ENCODE measurements at places on chromosomes 2 and 18.

- DNase-seq = no peak
These were observed 216.1 kb upstream of the FSIP2 start for GRCh38 chr2:185522472-185522871.

DNA sequence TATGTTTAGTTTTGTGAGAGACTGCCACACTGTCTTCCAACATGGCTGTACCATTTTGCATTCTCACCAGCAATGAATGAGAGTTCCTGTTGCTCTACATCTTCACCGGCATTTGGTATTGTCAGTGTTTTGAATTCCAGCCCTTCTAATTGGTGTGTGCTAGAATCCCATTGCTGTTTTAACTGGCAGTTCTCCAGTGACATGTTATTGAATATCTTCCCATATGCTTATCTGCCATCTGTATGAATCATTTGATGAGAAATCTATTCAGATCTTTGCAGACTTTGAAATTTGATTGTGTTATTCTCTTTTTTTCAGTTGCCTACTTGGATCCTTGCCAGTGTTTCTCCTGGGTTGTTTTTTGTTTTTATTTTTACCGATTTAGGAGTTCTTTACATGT is 99.0 kb downstream of the SNTG2 start:
- DNase-seq = peak; percentile 83

DNA sequence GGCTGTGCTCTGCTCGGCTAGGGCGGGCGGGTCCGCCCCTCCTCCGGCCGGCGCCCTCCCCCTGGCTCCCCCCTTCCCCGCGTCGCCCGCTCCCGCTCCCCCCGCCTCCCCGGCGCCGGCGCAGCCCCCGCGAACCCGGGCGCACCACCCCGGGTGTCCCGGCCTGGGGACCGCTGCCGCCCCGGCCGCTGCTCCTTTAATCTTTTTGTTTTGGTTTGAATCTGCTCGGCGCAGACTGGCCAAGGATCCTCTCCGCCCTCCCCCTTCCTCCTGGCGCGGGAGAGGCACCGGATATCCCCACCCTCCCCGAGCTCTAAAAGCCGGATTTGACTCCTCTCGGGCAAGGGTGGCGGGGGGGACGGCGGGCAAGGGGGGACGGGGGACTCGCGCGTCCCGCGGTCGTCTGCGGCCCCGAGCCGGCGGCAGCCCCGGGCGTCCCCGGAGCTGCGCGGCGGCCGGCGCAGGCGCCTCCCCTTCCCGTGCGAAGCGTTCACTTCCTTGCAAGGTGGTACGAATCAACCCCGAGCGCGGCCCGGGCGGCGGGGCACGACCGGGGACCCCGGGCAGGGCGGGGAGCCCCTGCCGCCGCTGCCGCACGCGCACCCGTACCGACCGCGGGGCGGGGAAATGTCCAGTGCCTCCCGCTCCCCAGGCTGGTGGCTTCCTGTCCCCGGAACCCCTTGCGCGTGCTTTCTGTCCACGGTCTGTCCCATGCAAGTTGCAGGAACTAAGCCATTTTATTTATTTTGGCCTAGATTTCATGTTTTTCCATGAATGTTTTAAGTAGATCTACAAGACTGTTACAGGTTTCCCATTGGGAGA is at the start of gene PTGR3:
Gene PTGR3 (minus strand): TSS at position 11 of the 822 bp plus-strand sequence. CDS start 81 bp downstream, outside the sequence.
- DNase-seq = peak; percentile 90

GRCh38 chr2:223846515-223846914 is 9.1 kb upstream of the AP1S3 start:
- DNase-seq = peak; percentile 86

GRCh38 chr18:9726175-9726574 is 18.1 kb downstream of the RAB31 start:
- DNase-seq = no peak

- peak; percentile 83 for DNase-seq
These were observed 38.3 kb upstream of the RMDN2 start for GRCh38 chr2:37886745-37887144.

DNA sequence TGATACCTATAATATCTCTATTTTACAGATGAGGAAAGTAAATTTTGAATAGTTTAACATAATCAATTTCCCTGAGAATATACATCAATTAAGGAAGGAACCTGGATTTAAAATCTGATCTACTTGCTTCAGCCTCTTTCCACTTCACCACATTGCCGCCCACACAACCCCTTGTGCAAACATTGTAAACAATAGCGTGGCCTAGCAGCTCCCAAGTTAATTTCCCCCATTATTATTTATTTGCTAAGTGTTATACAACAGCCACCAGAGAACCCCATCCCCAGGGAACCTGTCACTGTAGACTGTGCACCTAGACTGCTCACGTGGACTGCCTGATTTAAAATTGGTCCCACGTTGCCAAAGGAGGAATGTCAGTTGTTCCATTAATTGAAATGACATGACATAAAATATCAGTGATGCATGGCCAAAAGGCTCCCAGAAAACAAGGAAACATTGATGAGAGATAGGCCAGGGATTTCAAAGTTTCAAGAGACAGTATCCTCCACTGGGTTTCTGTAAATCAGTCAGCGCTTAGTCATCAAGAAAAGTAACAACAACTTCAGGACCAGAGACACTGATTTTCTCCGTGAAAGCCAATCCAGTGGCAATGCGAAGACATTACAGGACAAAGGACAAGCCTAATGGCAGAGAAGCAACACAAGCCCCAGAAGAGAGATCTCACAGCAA is 41.3 kb downstream of the SCG2 start:
- no peak for DNase-seq

DNA sequence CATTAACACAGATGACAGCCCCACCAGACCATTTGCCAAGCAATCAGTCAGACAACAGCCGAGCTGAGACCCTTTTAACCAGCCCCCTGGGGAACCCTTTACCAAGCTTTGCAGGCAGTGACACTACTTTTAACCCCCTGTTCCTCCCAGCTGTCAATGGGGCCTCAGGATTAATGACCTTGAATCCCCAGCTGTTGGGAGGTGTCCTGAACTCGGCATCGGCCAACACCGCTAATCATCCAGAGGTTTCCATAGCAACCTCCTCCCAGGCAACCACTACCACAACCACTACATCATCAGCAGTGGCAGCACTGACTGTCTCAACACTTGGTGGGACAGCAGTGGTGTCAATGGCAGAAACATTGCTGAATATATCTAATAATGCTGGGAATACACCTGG is 160.9 kb upstream of the EPC2 start:
- DNase-seq = peak; percentile 4

DNA sequence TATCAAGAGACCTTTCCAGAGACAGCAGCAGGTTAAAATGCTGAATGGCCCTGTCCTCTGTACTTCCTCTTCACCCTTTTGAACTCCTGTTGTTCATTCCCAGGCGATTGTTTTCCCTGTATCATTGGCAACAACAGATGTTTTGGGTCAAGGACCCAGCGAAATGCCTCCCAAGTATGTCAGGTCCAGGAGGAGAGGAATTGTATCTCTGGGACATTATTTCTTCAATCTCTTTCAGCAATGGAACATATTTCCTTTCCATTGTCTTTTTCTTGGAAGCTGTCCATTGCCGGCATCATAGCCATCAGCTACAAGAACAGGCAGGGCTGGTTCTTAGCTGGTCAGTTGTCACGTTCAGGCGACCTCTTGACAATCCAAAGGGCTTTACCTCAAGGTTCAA is 76.2 kb downstream of the NRP2 start:
- no peak for DNase-seq

DNA sequence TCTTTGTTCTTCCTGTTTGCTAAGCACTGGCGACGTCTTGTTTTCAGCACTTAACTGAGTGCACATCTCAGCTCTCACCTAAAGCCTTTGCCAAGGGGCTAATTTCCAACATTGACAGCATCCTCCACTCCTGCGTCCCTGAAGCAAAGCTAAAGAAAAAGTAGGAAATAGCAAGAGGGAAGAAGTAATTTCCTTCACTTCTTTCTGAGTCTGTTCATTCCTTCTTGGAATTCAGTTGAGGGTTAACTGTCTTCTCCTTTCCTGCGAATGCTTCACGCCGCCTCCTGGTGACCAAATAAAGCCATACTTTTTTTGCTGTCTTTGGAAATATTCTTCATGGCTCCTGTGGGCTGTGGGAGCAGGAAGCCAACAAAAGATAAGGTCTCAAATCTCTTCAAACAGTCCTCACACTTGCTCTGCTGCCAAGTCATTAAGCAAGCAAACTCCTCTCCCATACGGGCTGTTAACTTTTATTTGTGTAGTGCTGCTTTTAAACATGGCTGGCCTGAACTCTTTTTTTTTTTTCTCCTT is 100.9 kb downstream of the DPP10 start:
- peak; percentile 1 for DNase-seq

DNA sequence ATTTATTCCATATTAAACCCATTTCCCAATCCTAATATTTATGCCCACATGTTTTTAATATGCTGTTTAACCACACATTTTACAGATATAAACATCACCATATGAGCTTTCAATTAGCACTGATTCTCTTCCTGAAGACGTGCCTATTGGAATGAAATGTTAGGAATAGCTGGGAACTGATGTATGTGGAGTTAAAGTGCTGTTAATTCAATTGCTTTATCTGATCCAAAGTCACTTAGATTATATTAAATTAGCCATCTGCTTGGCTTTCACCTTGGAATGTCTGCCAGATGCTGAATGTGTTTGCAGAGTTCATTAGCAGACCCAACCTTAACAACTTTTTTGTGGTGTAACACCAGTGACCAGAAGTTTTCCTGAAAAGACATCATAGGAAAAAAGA is 942.9 kb upstream of the KLHL29 start:
- DNase-seq = no peak

DNA sequence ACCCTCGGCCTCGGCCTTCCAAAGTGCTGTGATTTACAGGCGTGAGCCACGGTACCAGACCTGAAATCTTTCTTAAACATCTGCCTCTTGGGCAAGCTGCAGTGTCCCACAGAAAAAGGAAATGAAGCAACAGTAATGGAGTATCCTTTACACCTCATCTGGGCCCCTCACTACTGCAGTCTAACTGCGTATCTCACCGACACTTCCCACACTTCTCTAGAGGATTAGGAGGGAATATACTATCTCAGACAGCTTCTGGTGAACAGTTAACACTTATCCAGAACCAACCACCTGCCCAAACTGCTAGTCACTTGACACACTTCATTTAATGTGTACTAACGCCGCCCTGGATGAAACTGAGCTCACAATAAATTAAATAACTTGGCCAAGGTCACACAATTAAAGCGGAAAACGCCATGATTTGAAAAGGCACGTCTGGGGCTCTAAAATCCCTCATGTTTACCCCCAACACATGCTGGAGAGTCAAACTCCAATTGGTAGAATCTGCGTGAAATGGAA is 993 bp downstream of the COX7A2L start:
- peak; percentile 34 for DNase-seq

DNA sequence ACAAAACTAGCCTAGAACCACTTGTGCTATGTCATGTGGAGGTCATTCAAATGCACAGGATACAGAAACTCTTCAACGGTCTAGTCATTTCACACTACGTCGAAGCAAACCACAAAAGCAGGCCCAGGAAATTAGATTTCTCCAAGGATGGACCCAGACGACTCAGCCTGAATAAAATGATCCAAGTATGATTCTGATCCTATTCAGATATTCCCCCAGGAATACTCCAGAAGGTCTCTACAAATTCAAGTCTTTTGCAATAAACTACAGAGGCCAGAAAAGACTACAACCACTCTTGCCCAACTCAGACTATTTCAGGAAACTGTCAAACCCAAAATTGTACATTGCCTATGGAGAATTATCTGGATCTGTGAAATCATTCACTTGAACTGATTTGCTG is 422.5 kb downstream of the METTL4 start:
- DNase-seq = peak; percentile 49

GRCh38 chr2:141063406-141063805 is 1067.4 kb downstream of the LRP1B start:
- DNase-seq = no peak

DNA sequence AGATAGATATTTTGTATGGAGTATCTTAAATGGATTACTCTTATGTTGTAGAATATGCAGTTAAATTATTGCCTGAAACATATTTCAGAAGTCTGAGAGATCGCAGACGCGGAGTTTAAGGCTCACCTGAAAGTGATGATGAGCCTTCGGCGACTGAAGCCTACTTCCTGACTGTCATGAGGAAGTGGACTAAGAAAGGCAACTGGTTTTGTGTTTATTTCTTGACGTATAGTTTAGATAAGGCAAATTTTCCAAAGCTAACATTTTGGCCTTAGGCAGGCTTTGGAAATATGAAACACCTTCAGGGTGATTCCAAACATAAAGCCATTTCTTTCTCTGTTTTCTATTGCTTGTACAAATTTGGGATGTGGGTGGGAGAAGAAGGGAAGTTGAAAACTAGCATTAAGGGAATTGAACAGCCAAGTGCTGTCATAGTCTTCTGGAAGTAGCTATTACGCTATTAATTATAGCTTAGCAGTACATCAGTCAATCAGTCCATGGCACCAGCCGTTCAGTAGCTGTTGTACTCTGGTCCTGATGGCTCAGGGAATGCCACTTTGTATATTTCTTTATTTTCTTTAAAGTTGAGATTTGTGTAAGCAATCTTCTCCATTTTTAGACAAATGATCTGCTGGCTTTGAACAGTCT is 1.5 kb downstream of the GRHL1 start:
- no peak for DNase-seq

DNA sequence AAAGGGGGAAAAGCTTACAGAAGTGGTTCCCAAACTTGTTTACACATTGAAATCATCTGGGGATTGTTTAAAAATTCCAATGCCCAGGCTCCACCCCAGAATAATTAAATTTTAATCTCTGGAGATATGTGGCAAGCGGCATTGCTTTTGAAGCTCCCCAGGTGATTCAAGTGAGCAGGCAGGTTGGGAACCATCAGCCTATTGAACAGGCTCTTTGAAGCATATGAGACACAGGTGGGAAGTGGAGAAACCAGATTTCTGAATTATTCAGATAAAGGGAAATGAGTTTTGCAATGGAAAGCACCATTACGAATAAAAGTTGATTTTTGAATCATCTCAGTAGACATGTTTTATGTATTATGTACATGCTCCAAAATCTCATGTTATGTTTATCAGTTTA is 57.6 kb upstream of the NOSTRIN start:
- DNase-seq = no peak

DNA sequence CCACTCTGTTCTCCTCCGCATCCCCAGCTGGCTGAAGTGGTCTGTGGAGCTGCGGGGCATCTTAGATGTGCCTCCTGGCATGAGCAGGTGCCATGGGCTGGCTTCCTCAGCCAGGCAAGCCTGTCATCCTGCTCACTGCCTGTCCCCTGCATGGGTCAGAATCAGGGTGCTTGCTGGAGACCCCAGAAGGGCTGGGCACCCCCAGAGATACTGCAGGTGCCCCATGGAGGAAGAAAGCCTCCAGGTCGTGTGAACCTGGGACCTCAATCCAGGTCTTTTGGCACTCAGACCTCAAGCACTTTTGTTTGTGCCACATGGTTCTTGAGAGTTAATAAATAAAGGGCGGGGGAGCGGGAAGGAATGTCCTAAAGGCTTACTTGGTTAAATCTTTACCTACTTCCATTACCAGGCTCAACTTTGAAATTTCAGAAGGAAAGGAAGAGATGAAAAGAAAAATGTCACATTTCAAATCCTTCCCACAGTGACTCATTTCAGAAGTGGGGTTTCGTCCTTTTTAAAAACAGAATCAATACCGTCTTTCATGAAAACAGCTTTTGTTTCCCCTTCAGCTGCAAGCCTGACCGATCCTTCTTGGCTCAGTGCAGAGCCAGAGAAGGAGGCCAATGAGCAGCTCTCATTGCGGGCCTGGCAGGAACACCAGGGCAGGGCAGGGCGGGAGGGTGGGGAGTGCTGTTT is 69.9 kb downstream of the RHOB start:
- DNase-seq = no peak

All from fibroblast of skin of right biceps (primary cell).